AG20443 (cell line): ENCODE measurements at places on chromosomes 12 and 14.

DNA sequence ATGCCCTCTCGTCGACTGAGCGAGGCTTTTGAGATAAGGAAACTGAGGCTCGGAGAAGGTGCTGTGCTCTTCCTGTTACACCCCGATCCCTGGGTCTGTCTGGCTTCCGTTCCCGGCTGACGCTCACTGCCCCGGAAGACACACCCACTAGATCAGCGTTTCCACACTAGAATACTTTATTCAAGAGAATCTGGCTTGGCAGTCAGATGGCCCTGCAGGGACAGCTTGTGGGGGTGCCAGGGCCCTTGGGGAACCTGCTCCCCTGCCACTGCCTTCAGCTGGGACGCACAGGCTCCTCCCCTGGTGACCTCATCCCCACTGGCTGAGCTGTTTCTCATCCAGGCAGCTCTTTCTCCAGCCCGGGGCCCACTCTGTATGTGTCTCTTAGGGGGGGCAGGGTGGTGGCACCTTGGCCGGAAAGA is 13.7 kb downstream of the PGF start:
- DNase-seq = peak; percentile 74

- no peak for DNase-seq
Observed at GRCh38 chr14:67941456-67942018, 122.0 kb downstream of the RAD51B start.

DNA sequence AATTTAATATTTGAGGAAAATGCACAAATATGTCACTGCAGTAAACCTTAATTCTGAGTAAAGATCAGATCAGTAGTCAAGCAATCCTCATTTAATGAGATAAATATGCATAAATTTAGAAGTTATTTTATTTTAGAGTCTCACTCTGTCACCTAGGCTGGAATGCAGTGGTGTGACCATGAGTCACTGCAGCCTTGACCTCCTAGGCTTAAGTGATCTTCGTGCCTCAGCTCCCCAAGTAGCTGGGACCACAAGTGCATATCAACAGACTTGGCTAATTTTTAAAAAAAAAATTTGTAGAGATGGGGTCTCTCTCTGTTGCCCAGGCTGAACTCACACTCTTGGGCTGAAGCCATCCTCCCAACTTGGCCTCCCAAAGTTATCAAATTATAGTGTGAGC is 41.3 kb downstream of the LMO3 start:
- no peak for DNase-seq

GRCh38 chr14:72565149-72565559 is 328.7 kb downstream of the DPF3 start:
- peak; percentile 27 for DNase-seq

DNA sequence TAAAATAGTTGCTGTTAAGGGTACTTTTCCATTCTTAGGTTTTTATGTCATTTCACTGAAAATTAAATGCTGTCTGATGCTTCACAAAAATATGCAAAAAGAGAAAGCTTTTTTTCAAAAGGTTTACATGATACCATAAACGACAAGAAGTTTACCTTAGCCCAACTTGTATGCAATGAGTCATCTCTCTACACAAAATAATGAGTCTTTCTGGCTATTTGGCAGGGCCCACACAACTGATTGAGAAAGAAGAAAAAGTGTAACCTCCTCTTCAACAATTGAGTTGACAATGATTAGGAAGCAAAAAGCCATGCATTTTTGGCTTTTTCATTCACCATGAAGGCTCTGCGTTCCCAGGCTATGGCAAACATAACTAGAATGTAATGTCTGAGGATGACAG is 165.4 kb upstream of the CPNE8 start:
- DNase-seq = no peak

DNA sequence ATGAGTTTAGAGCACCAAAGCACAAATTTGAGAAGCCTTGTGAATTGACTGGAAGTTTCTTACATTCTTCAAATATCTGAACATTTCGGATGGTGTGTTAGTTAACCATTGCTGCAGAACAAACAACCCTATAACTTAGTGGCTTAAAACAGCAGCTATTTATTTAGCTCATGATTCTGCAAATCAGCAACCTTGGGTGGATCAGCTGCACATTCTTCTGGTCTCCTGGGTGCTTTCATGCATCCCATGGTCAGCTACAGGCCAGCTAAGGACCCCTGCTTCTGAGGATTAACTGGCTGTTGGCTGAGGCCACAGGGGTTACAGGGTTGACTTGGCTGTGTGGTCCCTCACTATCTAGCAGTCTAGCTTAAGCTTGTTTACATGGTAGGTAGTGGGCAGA is 114.0 kb upstream of the HIF1A start:
- DNase-seq = no peak

DNA sequence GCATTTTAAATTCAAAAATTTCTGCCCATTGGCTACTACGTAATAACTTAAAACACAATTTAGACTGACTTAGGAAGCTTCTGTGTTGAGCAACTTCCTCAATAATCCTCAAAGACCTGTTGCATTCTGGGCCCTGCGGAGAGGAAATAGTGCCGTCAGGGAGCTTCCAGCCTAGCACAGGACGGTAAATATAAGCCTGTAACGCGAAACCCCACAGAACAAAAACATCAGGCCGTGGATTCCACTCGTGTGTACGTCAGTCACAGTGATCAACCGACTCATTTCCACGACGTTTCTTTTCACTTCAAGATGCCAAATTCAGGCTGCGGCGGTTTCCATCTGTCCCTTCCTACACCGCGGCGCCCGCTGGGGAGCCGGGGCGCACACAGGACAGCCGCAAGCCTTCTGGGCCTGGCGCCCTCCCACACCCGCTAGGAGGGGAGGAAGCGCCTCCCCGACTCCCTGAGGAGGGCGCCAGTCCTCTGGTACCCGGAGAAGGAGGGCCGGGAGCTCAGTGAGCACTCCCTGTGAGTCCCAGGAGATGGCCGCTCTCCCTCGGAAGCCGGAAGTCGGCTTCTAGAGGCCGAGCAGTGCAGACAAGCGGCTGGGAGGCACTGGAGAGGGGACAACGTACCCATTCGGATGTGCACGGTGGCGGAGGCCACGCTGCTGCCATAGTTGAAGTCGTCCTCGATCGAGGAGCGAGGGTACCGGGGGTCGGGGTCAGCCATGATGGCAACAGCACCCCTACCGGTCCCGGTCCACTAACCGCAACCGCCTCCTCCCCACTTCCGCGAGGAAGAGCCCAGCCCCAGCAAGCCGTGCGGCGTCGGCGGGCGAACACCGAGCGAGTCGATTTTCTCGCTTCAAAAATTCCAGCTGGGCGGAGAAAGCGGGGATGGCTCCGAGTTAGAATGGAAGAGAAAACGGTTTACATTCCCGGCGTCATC is at the start of gene TMBIM4:
TSS of gene TMBIM4 (minus strand) at position 776 of the 950 bp plus-strand sequence. CDS start at position 731, 45 bp downstream.
- DNase-seq = peak; percentile 92

- DNase-seq = peak; percentile 14
Observed at GRCh38 chr12:96400631-96401075, 414 bp upstream of the CDK17 start.

DNA sequence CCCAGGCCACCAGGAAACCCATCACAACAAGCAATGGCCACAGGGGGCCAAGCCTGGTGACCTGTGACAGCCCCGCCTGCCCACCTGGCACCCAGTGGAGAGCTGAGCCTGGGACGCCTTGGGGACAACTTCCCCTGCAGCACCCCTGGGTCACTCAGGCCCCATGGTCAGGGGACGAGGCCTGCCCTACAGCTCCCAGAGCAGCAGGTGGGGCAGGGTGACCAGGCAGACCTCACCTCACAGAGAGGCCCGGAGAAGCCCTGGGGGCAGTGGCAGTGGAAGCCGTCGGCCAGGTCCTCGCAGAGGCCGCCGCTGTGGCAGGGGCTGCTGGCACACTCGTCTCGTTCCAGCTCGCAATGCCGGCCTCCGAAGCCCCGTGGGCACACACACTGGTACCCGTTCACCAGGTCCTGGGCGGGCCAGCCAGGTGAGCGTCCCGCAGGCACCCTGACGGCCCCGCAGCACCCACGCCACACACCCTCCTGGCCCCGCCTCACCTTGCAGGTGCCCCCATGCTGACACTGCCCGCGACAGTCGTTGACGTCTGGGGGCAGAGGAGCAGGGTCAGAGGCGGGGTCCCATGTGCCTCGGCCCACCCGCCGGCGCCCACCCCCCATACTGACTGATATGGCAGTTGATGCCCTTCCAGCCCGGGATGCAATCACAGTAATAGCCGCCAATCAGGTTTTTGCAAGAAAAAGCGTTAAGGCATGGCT is 18.1 kb downstream of the JAG2 start:
- DNase-seq = no peak

GRCh38 chr14:101849125-101849524 is 87.6 kb downstream of the PPP2R5C start:
- DNase-seq = no peak

GRCh38 chr14:76019676-76020075 is 34.1 kb downstream of the IFT43 start:
- no peak for DNase-seq

GRCh38 chr14:100077441-100077840 is 12.2 kb downstream of the EVL start:
- no peak for DNase-seq

GRCh38 chr12:124581307-124582107 is 14.1 kb upstream of the NCOR2 start:
- no peak for DNase-seq

DNA sequence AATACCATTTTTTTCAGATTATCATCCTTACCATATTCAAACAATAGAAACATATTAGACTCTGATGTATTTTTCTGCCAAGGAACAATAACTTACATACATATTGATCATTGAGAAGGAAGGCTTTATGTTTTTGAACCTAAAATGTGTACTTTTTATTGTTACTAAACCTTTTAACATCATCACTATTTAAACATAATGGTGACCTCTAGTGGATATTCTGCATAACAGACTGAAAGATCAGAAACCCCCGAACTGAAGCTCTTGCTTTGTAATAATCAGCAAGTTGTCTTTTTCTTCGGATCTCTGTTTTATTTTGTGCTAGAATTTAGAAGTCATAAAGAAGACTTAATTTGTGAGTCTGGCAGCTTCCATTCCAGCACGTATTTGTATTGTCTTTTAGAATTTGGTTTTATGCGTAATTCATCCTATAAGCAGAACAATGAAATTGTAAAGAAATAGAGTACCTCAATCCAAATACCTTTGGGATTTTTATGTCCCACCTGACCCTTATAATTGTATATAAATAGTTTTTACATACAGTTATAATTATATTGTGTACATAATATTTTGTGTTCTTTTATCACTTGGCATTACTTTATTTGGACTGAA is 125.9 kb upstream of the ATF1 start:
- DNase-seq = peak; percentile 50

GRCh38 chr14:78010688-78011087 is 159.5 kb upstream of the NRXN3 start:
- DNase-seq = peak; percentile 25

DNA sequence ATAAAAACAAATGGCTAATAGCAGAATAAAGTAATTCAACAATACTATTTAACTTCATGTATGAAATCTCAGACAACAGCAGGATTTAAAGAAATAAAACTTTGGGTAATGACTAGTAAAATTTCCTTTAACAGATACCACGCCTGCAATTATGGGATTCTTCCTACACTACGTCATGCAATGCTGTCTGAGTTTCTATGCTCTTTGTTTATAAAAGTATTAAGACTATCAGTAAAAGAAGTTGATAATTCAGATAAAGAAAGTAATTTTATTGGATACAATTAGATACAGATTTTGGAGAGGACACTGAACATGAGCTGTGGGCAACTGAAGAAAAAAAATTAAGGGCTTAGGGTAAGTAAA is 308.4 kb upstream of the LRFN5 start:
- DNase-seq = no peak

- DNase-seq = no peak
Observed at GRCh38 chr12:116101991-116102390, 175.5 kb downstream of the MED13L start.

GRCh38 chr12:1966561-1967226 is 37.6 kb downstream of the DCP1B start:
- DNase-seq = no peak

- no peak for DNase-seq
Observed at GRCh38 chr14:67500981-67501380, 12.5 kb upstream of the TMEM229B start.

DNA sequence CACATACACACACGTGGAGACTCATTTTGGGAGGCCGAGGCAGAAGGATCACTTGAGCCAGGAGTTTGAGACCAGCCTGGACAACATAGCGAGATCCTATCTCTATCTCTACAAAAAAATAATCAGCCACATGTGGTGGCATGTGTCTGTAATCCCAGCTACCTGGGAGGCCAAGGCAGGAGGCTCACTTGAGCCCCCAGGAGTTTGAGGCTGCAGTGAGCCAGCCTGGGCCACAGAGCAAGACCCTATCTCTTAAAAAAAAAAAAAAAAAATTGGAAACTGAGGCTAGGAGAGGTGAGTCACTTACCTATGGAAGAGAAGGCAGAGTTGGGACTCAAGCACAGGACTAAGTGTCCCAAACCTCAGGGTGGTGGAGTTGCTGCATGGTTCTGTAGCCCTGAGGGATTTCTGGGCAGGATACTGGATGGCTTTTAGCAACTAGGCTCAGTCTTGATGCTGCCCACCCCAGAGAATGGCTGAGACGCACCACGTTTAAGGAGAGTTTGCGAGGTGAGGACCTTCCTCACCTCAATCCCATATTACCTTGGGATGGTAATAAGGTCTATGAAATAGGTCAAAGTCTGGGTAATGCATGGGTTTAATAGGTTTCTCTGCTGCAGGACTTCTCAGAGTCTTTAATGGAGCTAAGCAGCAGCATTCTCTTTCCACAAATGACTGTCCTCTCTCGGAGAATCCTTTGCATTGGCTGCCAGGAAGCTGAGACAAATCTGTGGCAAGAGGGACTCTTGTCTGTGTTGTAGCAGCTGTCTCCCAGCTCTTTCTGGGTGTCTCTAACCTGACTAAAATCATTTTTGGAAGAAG is 35.6 kb downstream of the SH2B3 start:
- DNase-seq = no peak

DNA sequence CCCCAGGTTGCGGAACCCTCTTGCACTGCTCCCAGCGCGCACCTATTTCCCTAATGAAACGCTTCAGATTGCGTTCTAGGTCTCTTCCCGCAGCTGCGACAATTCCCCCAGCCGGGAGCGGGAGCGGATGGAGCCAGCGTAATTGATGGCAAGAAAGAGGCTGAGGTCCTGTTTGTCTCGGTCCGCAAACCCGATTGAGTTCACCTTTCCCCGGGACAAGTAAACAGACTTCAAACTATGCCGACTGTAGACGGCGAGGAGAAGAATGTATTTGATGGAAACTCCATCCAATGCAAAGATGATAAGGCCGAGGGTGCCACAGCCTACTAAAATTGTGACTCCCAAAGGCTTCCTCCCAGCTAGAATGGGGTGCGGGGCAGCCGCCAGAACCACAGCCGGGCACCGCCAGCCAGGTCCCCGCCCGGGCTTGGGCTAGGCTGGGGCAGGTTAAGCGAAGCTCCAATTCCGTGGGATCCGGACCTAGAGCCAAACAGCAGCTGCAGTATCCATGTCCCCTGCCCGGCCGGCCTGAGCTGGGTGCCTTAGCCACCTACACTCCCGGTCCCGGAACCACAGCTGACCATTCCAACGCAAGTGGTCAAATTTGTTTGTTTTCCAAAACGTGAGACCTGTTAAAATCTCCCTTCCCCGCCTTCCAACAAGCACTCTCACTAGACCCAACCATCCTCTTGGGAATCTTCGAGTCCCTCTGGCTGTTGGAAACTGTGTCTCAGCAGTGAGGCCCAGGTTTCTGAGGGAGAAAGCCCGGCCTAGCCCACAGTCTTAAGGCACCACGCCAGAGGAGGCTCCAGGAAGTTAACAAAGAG is 5.5 kb downstream of the NKX2-1 start:
- DNase-seq = no peak
